Activated T-cell treated with anti-CD3 and anti-CD28 coated beads for 48 hours (primary cell): ENCODE measurements at places on chromosomes 12 and 14.

GRCh38 chr12:102454808-102455760 is 25.3 kb downstream of the IGF1 start:
- DNase-seq, result no peak

DNA sequence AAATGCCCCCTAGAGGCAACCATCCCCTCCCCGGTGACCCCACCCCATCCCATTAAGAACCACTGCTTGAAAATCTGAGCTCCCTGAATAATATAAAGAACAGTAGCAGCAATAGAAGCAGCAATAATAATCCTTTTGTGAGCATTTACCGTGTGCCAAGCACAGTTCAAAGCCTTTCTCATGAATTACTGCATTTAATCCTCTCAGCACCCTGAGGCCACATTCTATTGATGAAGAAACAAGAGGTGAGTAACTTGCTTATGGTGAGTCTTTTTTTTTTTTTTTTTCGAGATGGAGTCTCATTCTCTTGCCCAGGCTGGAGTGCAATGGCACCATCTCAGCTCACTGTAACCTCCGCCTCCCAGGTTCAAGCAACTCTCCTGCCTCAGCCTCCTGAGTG is 65.0 kb downstream of the KCNK10 start:
- no peak for DNase-seq

GRCh38 chr12:24909667-24910066 is 39.2 kb downstream of the BCAT1 start:
- DNase-seq, result no peak

- DNase-seq, result no peak
These were observed 908.6 kb downstream of the TRHDE start for GRCh38 chr12:73180734-73181133.

GRCh38 chr12:47797441-47797840 is 22.3 kb downstream of the HDAC7 start:
- no peak for DNase-seq

DNA sequence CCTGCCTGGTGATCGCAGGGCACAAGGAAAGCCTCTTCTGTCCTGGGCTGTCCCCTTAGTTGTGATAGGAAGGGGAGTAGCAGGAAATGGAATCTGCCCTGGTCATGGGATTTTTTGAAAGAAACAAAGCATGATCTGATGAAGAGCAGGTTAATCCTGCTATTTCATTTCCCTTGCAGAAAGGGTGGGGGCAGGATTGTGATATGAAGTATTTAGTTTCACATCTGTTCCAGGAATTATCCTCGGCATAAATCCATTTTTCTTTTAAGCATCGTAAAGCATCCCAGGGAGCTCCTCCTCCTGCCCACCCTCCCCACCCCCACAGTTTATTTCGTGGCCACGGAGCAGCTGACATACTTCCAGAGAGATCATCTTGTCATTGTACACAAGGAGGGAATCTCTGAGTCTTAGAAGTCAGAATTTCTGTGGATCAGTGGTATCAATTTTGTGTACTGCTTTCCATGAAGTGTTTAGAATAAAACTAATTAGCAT is 53.1 kb downstream of the TGFB3 start:
- DNase-seq, result no peak

DNA sequence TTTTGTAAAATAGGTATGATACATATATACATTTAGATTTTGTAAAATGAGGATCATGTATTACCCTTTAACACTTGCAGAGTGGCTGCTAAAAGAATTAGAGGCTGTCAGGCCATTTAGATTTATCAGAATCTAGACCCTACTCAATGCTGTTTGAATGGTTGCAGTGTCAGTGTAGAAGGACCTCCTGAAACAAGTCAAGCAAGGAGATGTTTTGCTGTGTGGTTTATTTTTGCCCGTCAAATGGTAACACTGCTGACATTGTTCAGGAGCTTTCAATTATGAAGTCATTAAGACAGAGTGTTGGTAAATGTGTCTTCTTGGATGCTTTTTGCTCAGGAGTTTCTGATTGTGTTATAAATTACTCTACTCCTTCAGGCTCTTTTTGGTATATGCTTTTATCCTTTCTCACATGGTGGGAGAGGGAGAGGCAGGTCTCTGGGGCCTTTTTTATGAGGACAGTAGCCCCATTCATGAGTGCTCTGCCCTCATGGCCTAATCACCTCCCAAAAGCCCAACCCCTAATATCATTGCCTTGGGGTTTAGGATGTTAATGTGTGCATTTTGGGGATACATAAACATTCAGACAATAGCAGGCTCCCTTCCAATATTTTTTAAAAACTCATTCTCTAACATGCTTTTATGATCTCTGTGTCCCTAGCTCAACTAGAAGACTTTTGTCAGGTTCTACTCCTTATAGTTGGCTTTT is 16.5 kb downstream of the EID3 start:
- no peak for DNase-seq

- peak; percentile 17 for DNase-seq
These were observed 250.9 kb upstream of the OR4E1 start for GRCh38 chr14:21924479-21924878.

DNA sequence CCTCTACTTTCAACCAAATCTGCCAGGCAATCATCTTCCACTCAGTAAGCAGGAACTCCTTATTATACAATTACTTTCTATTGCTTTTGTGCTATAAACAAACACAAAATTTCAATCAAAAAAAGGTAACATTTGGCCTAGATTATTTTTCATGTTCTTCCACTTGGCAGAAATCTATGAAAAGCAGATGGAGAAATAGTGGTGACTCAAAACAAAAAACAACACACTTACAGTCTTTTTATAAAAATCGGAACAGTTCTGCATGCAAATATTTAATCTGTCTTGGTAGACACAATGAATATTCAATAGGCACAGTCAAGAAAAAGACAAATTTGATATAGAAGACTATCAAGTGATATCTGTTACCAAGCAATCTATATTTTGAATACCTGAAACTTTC is 376.8 kb downstream of the RPS29 start:
- DNase-seq, result no peak

DNA sequence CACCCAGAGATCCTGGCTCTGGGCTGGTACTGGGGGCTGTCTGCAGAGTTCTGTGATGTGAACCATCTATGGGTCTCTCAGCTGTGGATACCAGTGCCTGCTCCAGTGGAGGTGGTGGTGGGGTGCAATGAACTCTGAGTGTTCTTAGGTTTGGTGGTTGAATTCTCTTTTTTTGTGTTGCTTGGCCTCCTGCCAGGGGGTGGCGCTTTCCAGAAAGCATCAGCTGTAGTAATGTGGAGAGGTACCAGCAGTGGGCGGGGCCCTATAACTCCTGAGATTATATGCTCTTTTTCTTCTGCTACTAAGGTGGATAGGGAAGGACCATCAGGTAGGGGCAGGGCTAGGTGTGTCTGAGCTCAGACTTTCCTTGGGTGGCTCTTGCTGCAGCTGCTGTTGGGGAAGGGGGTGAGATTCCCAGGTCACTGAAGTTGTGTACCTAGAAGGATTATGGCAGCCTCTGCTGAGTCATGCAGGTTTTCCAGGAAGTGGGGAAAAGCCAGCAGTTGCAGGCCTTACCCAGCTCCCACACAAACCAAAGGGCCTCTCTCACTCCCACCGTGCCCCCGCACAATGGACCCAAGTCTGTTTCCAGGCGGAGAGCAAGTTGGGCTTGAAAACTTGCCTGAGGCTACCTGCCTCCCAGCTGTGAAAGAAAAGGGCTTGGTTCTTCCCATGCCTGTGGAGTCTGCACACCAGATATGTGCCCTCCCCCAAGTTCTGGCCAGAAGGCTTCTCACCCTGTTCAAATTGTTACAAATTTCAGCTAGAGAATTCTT is 18.6 kb downstream of the CCER1 start:
- DNase-seq, result no peak

GRCh38 chr14:65084554-65085505 is 17.5 kb downstream of the MAX start:
- DNase-seq, result no peak

DNA sequence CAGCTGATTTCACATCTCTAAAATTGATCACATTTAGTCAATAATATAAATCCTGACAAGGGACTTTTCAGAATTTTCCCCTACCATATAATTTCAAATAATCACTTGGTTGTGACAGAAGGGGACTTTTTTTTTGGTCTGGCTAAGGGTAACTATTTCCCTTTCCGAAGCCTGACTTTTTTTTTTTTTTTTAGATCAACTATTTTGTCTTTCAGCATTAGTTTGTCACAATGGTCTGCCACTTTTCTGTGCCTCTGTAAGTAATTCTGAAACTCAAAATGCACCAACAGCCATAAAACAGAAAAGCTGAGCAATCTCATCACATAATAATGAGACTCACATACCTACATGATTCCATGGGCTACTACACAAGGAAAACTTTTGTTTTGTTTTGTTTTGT is 266.4 kb downstream of the SSPN start:
- DNase-seq, result no peak

GRCh38 chr12:124637581-124637981 is 70.2 kb upstream of the NCOR2 start:
- DNase-seq, result no peak

- no peak for DNase-seq
These were observed 58.8 kb downstream of the PIK3C2G start for GRCh38 chr12:18320036-18320617.

GRCh38 chr12:18975933-18976332 is 153.6 kb upstream of the PLEKHA5 start:
- no peak for DNase-seq

DNA sequence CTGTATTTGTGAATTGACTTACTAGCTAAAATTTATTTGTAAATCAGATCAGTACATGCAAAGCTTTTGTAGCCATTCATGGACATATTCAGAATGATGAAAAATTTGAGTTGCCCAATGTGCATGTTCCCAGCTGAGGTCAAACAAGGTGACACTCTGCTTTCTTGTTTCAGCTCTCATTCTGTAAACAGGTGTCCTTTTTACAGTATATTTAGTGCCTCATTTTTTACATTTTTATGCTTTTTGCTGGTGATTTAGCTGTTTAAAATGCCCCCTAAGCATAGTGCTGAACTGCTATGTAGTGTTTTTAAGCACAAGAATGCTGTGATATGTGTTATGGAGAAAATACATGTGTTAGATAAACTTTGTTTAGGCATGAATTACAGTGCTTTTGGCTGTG is 76.3 kb downstream of the MIA2 start:
- DNase-seq, result no peak

GRCh38 chr12:79645235-79645630 is 45.5 kb downstream of the PAWR start:
- DNase-seq, result no peak

- no peak for DNase-seq
These were observed 184.4 kb upstream of the FKBP4 start for GRCh38 chr12:2610358-2610757.

GRCh38 chr12:117092511-117092780 is 6.8 kb downstream of the TESC start:
- DNase-seq, result no peak

DNA sequence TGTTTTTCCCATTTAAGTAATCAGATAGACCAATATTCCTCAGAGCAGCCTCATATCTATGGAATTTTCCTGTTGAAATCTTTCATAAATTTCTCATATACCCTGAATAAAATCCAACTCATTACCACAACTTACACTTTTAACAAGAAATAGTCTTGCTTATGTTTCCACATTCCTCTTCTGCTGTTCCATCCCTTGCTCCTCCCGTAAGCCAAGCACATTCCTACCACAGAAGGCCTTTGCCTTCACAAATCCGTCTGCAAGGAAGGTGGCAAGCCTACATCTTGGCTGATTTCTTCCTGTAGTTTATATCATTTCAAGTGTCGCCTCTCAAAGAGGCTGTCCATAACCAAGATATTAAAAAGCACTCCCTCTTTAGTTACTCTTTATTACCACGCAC is 127.7 kb downstream of the C12orf50 start:
- no peak for DNase-seq

- DNase-seq, result no peak
These were observed 1.2 kb downstream of the PIK3C2G start for GRCh38 chr12:18262514-18262913.

- DNase-seq, result no peak
These were observed 4.4 kb upstream of the B4GALNT1 start for GRCh38 chr12:57637364-57637763.

GRCh38 chr12:45284096-45284901 is 68.4 kb downstream of the ANO6 start:
- no peak for DNase-seq

DNA sequence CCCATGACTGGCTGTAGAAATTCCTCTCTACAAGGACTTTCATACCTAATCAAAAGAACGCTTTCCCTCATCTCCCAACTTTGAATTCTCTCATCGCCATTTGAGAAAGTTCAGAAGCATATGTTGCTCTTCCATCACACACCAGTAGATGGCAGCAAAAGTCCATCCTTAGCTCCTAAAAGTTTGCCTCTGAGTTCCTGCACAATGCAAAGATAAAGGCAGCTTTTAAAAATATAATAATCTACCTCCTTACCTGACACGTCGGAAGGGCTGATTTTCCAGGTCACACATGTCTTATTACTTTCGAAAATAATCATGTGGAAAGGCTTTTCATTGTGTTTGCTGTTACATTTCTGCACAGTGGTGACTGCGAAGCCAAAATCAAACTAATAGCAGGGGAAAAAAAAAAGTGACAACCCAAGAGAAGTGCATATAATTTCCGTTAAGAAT is 456.7 kb upstream of the SEL1L start:
- DNase-seq, result peak; percentile 10

DNA sequence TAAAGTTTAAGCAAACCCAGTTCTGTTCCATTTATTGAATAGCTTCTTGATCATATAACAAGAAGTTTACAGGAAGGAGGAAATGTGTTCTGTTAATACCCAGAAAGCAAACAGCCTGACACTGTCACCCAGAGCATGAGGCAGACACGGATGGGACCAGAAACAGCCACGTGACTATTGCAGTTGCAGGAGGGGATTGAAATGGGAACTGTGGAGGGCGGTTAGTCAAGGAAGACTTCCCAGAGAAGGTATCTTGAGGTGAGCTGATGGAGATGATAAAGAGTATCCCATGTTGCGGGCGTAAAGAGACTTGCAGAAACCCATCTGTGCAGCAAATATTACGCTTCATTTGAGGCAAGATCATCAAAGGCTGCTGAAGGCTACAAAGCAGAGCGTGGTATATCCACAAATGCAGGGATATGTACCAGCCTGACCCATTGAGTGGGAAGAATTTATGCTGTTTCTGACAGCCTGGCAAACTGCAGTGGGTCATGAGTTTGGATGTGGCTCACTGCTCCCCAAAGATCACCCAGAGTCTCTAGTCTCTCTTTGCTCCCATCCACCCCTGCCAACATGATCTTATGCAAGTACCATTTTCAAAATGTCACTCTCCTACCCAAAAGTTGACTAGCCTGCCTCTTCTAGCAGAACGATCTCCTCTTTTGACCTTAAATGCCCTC is 20.7 kb downstream of the KRT76 start:
- no peak for DNase-seq

GRCh38 chr12:52335598-52336262 is 14.5 kb upstream of the KRT83 start:
- no peak for DNase-seq

- DNase-seq, result no peak
These were observed 75.9 kb downstream of the DUSP16 start for GRCh38 chr12:12486661-12487240.

GRCh38 chr12:12510141-12510540 is 52.5 kb downstream of the DUSP16 start:
- no peak for DNase-seq

- DNase-seq, result no peak
These were observed 2.0 kb downstream of the BBS10 start for GRCh38 chr12:76346236-76346635.
